ENCODE measurements at places on chromosomes 12 and 14.
A peak's percentile ranks its signal among the peaks of the same experiment; 100 is the strongest.

DNA sequence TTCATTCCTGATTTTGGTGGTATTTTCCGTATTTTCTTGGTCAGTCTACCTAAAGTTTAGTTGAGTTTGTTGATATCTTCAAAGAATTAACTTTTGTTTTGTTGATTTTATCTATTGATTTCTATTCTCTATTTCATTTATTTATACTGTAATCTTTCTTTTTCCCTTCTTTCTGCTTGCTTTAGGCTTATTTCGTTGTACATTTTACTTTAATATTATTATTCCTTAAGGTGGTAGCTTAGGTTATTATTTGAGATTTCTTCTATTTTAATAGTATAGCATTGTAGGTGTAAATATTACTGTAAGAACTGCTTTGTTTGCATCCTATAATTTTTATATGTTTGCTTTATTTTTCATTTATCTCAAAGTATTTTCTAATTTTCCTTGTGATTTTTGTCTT lies 21.4 kb upstream of the KLRF1 start:
- no peak for DNase-seq

DNA sequence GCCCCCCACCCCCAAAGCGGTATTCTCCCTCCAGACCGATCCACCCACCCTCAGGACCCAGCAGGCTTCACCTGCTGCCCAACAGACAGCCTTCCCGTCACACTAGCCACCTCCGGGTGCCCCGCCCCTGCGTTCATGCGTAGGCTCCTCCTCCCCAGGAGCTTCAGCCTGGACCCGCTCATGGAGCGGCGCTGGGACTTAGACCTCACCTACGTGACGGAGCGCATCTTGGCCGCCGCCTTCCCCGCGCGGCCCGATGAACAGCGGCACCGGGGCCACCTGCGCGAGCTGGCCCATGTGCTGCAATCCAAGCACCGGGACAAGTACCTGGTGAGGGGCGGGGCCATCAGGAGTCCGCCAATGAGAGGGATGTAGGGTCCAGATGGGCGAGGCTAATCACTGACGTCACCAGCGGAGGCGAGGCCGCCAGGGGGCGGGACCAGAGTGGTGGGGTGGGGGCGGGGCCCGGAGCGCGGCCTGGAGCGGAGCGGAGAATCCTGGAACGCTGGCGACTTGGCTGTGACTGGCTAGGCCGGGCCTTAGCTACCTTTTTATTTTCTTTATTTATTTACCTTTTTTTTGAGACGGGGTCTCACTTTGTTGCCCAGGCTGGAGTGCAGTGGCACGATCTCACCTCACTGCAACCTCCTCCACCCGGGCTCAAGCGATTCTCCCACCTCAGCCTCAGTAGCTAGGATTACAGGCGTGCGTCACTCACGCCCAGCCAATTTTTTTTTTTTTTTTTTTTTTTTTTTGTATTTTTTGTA lies 4.4 kb downstream of the TNS2 start:
- peak; percentile 93 for DNase-seq

- no peak for DNase-seq
Measured at GRCh38 chr14:101719708-101720107, 41.8 kb upstream of the PPP2R5C start.

DNA sequence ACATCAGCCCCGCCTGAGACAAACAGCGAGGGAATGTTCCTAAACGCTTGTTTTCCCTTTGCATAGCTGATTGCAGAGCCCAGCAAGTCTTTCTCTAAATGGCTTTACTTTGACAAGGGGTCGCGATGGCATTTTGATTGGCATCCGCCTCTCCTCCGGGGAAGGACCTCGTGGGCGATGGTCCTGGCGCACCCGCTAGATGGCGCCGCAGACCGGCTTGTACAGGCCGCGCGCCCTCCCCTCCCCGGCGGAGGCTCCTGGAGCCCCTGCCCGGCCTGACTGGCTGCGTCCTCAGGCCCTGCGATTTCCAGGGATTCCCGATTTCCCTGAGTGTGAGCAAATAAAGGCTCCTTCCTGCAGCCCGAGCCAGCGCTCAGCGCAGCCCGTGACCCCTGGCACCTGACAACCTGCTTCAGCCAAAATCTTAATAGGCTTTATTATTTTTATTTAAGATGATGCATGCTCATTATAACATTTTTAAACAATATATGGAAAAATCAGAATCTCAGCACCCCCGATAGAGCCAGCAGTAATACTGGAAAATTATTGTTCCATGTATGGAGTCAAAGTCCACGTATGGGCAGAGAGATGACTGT lies 468.3 kb downstream of the AACS start:
- DNase-seq, result no peak

GRCh38 chr12:119157978-119158377 lies 20.8 kb upstream of the HSPB8 start:
- DNase-seq, result no peak

GRCh38 chr14:58026967-58027366 lies 125.0 kb downstream of the ARMH4 start:
- DNase-seq, result no peak

Data from NCI-H187 treated with DMSO at 0.1 percent for 48 hours (cell line).